ENCODE measurements at places on chromosomes 2 and 18. TPM values are rescaled to one million over a fixed set of nuclear protein-coding genes. Genes with fewer than 3 reads are reported as not detected.

Gene ANKRD36B
- total RNA-seq, result 59.2 TPM

Gene ASB18
- total RNA-seq, result not detected

- no peak for DNase-seq
Measured at GRCh38 chr2:241632478-241633325, 4.3 kb downstream of the THAP4 start.

GRCh38 chr18:7367336-7367735 lies 136.4 kb downstream of the LRRC30 start:
- no peak for DNase-seq

DNA sequence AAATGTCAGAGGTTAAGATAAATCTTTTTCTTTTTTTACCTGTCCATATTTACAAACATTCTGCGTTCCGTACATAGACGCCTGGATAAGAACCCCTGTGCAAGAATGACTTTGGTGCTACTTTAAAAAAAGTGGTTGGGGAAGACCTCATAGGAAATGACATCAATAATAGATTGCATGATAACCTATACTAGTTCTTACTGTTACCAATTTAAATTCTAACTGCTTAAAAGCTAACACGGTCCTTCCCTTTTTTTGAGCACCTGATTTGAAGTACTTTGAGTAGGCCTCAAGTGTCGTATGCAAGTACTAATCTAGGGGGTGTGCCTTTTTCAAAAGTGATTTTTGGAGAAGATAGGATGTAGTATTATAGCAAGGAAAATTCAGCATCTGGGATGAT lies 2.1 kb downstream of the SLC39A10 start:
- DNase-seq, result peak; percentile 48

DNA sequence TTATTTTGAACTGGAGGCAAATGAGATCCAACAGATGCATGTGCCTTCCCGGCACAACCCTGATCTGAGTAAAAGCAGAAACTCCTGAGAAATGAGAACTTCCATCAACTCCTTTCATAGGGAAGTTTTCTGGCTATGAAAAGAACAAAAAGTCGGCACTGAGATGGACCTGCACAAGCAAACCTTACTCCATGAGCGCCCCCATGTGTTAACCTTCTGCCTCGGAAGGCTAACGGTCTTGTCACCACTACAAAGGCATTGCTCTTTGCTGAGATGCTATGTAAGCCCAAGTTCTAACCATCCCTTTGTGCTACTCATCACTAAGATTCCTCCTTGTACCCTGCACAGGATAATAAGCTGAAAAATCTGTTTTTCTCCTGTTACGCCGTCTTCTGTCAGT lies 57.3 kb upstream of the SULT1C3 start:
- no peak for DNase-seq

GRCh38 chr2:196677404-196677803 lies 37.9 kb downstream of the CCDC150 start:
- no peak for DNase-seq

- DNase-seq, result no peak
Measured at GRCh38 chr2:225400546-225401400, 1.3 kb downstream of the NYAP2 start.

DNA sequence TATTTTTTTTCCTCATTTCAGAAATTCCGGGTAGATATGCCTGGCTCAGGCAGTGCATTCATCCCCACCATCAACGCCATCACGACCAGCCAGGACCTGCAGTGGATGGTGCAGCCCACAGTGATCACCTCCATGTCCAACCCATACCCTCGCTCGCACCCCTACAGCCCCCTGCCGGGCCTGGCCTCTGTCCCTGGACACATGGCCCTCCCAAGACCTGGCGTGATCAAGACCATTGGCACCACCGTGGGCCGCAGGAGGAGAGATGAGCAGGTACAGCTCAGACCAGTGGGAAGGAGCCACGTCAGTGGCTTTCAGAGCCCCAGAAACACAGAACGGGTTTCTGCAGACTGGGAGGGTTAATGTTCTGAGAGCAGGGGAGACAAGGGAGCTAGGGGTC lies 11.4 kb downstream of the FOSL2 start:
- no peak for DNase-seq
